ENCODE measurements at places on chromosomes 5 and 9.

DNA sequence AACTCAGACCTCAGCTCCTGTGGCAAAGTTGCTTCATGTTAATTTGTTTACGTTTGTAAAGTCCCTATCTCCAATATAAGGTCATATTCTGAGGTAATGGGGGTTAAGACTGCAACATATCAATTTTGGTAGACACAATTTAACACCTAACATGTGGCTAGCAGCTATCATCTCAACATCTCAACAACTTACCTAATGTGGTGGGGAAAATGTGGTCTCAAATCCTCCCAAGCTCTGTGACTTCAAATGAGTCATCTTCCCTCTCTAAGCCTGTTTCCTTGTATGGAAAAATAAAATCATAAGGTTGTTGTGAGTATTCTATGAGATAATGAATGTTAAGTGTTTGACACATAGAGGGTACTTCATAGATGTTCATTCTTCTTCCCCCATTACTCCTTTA is 443.3 kb downstream of the CDK5RAP2 start:
- no peak for DNase-seq

DNA sequence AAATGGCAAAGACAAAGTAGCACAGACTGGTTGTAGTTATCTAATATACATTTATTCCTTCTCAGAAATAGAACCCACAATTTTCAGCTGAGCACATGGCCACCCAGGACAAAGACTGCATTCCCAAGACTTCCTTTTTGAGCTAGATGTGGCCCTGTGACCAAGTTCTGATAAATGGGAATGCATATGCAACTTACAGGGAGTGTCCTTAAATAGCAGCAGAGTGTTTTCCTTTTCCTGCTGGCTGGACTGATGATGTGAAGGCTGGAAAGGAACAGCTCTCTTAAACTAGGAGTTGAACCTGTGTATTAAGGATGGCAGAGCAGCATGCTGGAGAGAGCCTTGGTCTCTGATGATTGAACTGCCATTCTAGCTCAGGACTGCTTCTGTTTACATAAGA is 74.7 kb upstream of the TNPO1 start:
- DNase-seq: no peak

DNA sequence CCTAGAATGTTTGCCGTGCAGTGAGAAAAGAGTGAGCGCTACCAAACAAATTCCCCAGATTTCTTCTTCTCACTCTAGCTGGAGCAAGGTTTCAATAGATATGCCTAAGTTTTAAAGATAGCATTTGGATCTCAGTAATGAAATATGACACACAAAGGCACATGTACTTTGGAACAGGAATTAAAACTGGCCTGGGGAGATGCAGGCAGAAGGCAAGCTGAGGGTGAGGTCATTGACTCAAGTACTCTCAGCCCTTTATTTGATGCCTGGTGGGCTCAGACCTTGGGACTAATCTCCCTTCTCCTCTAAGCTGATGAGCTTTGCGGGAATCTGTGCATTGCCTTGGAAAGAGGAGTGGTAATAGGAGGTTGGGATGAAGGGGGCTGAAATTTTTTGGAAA is 323.3 kb upstream of the SLC30A5 start:
- no peak for DNase-seq

DNA sequence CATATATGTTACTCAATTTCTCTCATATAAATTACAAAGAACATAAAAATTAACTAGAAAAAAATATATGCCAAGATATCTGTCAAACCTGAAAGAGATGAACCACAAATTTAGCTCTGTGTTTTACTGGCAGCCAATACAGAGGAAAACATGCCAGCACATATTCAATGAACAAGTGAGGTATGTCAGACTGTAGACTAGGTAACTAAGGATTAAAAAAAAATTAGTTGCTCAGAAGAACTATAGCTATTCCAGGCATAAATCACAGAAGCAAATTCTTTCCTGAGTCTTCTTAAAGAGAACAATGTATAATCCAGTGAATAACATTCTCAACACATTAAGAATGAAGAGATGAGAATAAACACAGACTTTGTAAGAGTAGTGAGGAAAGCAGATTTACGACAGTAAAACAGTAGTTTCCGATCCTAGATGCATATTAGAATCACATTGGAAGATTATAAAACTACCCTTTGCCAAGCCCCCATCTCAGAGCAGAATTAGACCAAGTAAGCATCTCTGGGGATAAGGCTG is 20.6 kb upstream of the CAAP1 start:
- no peak for DNase-seq

- DNase-seq: no peak
Observed at GRCh38 chr9:87714819-87715218, 11.1 kb upstream of the CTSL start.

GRCh38 chr5:139694556-139695177 is 46.5 kb downstream of the CXXC5 start:
- DNase-seq: no peak

- no peak for DNase-seq
Observed at GRCh38 chr5:7869474-7870136, 657 bp downstream of the MTRR start.

GRCh38 chr9:107144475-107144874 is 138.6 kb upstream of the RAD23B start:
- no peak for DNase-seq

All from cardiac septum (tissue), 1 donor.